Stimulated activated CD4-positive, alpha-beta T cell treated with anti-CD3 and anti-CD28 coated beads, Interleukin-1b, Interleukin-23, amount 100 ng/mL, for 24 hours (primary cell): ENCODE measurements at places on chromosomes 7 and 10.

GRCh38 chr10:90592638-90593302 is 265.1 kb downstream of the HTR7 start:
- no peak for DNase-seq

GRCh38 chr10:11010582-11010981 is 7.1 kb upstream of the CELF2 start:
- no peak for DNase-seq

- no peak for DNase-seq
These were observed 400.6 kb downstream of the DNAJB6 start for GRCh38 chr7:157737151-157738065.

GRCh38 chr7:22867003-22867402 is 44.4 kb upstream of the TOMM7 start:
- no peak for DNase-seq

GRCh38 chr10:60434418-60435046 is 44.9 kb upstream of the ANK3 start:
- no peak for DNase-seq

- DNase-seq = no peak
These were observed 312.8 kb upstream of the NFE2L3 start for GRCh38 chr7:25839084-25839769.

- peak; percentile 23 for DNase-seq
These were observed at the start of gene LANCL2 for GRCh38 chr7:55365205-55365674. Gene LANCL2, plus strand, starts transcription at chr7:55365337. Its CDS starts 689 bp downstream, at chr7:55366026.

DNA sequence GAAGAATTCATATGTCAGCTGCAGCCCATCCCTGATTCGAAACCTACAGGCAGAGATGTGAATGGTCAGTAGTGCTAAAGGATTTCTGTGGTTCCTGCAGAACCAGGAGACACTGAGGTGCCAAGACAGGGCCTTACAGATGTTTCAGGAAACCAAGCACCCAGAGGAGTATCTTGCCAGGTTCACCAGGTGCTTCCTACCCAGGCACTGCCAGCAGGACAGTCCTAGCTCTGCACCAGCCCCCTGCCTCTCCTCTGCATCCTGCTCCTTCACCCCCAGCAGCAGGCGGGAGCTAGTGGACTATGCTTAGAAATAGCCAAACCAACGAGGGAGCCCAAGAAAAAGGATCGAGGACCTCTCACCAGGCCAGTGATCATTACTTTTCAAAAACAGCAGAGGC is 4.2 kb upstream of the IKZF1 start:
- DNase-seq = no peak

DNA sequence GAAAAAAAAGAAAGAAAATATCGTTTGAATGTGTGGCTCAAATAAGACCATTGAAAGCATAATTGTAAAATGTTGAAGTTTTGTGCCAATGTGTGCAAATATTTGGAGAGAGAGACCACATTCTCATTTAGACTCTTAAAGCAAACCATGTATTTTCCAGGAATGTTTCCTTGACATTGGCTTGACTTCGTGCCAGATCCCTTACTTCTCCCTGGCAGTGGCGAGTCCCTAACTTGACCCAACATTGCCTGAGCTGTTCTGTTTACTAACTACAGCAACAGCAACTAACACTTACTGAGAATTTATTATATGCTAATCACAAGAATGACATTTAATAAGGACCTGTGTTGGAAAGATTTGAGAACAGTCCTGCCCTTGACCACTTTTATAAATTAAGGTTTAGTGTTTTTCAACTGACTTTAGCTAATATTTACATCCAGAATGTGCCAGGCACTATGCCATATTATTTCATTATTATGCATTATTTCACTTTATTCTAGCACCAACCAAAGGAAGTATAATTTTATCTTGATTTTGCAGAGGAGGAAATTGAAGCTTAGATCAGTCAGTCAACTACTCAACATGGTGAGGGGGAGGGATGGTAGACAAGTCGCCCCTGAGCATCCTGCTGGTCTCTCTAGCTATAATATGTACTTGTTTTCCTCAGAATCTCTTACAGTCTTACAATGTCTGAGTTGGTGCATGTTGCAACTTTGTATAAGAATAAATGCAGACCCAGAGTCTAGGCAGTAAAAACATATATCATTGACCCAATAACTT is 29.7 kb downstream of the ZNF467 start:
- no peak for DNase-seq

DNA sequence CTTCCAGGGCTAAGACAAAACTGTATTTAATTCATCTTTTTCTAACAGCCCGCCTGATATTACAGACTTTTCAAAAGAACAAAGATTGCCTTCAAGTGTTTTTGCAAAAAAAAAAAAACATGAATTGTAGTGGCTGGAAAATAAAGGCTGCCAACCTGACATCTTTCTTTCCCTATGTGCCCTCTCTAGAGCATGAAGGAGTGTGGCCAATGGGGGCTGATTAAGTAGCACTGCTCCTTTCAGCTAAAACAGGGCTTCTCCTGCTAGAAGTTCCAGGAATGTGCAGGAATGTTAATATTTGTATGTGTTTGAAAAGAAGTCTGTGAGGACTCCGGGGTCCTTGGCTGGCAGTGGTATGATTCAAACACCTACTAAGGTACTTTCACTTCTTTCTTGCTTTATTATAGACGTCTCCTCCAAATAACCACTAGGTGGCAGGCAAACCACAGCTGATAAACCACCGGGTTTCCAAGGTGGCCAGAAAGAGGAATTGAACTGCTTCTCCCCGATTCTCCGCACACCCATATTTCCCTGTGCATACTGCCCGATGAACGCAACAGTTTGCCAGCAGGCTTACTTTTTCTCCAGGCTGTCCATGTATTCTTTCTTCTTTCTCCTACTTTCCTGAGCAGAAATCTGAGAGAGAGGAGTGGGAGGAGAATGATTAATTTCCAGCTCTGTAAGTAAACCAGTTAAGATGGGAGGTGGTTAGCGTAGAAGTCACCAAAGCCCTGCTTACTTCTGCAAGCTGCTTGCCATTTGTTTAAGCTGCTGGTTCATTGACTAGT is 56.8 kb upstream of the DGKI start:
- DNase-seq = no peak

DNA sequence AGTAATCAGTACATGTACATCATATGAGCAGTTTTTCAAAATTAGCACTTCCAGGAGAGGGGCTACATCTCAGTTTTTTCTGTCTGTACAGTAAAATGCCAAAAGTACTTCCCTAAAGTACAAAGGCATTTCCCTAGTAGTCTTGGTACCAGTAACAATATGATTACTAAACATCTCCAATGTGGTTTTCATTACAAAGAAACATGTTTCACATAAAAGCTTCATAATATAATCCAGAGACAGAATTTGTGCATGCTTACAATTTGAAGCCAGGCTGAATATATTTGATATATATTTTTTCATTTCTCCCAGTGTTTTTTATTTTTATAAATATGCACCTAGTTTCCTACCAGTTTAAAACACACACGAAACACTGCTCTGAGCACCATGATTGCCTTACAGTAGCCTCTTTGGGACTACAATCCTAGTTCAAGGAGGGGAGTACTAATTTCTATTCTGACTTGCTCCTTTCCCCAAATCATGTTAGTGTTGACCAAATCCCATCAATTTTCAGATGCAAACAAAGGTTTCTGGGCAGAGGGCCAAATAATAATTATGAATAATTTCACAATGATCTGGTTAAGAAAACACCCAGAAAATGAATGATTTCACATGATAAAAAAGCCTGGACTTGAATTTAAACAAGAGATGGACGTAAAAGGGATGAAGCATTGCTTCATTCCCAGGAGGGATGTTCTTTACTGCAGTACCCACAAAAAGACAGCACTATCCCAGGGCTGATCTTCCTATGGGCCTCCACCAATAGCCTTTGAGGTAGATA is 201.3 kb downstream of the SLC25A13 start:
- no peak for DNase-seq

- DNase-seq = no peak
These were observed 42.0 kb downstream of the GNA12 start for GRCh38 chr7:2802101-2802500.

GRCh38 chr10:57098146-57098545 is 737.1 kb upstream of the ZWINT start:
- no peak for DNase-seq

DNA sequence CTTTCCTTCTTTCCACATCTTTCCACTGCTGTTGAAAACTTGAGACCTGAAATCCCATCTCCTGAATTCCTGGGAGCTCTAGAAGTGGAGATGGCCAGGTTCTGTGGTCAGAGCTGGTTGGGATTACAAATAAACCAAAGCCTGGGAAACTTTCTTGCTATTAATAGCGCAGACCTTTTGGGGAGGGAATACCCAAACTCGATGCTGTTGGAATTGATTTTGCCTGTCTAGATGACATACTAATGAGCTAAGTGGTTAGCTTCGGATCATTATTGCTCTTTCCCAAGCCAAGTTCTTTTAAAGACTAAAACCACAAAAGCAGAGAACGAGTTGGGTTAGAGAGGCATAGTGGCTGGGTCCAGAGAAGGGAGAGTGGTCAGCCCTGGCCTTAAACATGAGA is 76.6 kb downstream of the TCF7L2 start:
- DNase-seq = no peak

- DNase-seq = no peak
These were observed 147.1 kb upstream of the MGMT start for GRCh38 chr10:129319934-129320333.

DNA sequence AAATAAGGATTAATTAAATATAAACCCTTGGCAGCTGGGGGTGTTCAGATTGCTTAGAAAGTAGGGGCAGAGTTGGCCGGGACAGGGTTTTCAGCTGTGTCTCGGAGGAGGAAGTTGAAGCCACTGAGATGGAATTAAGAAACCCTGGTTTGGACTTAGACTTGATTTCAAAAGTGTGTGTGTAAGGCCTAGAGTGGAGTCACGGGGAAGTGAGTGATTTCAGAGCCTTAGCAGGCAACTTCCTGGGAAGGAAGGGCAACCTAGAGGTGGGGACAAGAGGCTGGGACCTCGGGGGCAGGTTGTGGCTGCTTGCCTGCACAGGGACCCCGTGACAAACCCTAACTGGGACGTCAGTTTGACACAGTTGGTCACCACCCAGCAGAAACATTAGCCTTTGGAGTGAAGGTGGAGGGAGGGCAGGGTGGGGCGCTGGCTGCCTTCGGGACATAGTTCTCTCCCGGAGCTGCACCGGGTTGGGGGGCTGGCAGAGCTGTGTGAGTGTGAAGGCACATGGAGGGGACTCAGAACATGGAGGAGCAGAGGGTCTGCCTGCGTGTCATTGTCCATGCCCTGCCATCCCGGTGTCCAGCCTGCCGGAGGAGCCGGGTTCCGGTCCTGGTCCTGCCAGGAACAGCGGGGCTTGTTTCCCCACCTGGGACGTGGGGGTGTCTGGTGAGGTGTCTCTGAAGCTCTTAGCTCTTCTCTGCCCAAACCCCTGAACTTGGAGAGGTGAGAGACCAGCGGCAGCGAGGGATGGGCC is 1.8 kb downstream of the BRI3 start:
- no peak for DNase-seq

DNA sequence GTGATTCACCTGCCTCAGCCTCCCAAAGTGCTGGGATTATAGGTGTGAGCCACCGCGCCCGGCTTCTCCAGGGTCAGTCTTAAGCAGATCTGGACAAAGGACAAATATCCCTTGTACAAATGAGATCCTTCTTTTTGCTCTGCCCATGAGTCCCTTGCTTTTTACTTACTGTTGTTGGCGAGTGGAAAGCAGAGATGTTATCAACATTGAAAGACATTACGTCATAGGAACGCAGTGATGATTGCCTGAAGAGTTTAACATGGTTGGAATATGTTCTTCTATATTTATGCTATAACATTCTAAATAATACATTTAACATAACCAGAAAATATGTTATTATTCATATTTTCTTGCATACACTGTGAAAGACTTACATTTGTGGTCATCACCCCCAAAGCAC is 644.3 kb upstream of the LRRN3 start:
- no peak for DNase-seq
